DND-41 (cell line): ENCODE measurements at places on chromosomes 6 and 20.

- no peaks in the 10 kb centered on the region for H3K36me3 ChIP-seq
- no peak overlapping the region for H3K4me3 ChIP-seq
- H3K27ac ChIP-seq, result no peak overlapping the region
- H3K27me3 ChIP-seq, result peaks cover 15% of the 10 kb centered on the region
- DNase-seq, result no peak
Measured at GRCh38 chr20:40156600-40157317, 532.3 kb downstream of the MAFB start.

DNA sequence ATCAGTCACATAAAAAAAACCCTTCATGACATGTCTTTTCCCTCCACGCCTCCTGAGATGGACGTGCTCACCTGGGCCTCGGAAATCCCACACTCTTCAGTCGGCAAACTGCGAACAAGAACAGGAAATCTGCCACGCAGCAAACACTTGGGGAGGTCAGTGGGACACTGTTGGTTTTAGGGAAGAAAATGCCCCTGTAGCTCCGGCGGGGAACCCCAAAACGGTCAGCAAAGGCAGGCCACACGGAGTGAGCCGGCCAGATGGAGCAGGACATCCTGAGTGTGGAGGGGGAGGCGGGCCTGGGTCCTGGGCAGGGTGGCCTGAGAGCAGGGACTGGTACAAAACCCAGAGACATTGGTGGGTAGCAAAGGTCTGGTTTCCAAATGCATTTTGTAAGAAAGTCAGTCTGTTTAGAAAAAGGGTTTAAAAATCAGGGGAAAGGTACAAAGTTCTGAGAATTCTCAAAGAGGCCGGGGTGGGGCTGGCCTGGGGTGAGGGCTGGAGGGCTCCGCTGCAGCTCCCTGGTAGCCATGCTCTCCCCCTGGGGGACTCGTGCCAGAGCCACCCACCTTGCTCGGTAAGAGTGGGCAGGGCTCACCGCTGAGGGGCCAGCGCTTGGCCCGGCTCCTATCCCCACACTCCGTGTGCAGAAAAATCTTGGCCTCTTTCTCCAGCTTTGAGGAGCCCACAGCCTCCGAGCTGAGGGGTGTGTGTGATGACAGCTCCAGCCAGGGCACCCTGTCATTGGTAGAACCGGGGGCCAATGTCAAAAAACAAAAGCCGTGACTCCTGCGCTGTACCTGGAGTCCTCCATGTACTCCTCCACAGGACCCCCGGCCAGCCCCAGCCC, 5.2 kb downstream of the SLC2A4RG start:
- no peaks in the 10 kb centered on the region for H3K27me3 ChIP-seq
- peaks cover 19% of the 10 kb centered on the region for H3K4me1 ChIP-seq
- DNase-seq, result no peak
- H3K4me3 ChIP-seq, result no peak overlapping the region
- H3K27ac ChIP-seq, result no peak overlapping the region

- no peak for DNase-seq
- no peaks in the 10 kb centered on the region for H3K4me1 ChIP-seq
- H3K36me3 ChIP-seq, result no peaks in the 10 kb centered on the region
- H3K27ac ChIP-seq, result no peak overlapping the region
- H3K27me3 ChIP-seq, result no peaks in the 10 kb centered on the region
- H3K4me3 ChIP-seq, result no peak overlapping the region
Measured at GRCh38 chr20:19427480-19427879, 215.0 kb downstream of the SLC24A3 start.

DNA sequence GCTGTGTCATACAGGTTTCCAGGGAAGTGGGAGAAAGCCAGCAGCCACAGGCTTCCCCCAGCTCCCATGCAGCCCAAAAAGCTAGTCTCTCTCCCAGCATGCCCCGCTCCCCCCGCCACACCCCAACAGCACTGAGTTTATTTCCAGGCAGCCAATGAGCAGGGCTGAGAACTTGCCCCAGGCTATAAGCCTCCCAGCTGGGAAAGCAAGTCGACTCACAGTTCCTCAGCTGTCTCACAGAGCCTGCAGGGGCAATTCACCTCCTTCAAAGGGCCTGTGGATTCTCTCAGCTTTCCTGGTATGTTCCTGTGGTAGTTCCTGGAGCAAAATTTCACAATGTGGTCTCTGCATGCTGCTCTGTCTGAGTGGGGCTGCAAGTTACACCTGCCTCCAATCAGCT, 34.2 kb downstream of the PAX1 start:
- H3K4me3 ChIP-seq, result no peak overlapping the region
- peaks cover 6% of the 10 kb centered on the region for H3K27me3 ChIP-seq
- no peaks in the 10 kb centered on the region for H3K4me1 ChIP-seq
- no peak overlapping the region for H3K27ac ChIP-seq

- H3K27me3 ChIP-seq, result no peaks in the 10 kb centered on the region
- no peaks in the 10 kb centered on the region for H3K4me1 ChIP-seq
- H3K36me3 ChIP-seq, result no peaks in the 10 kb centered on the region
- H3K4me3 ChIP-seq, result no peak overlapping the region
- no peak for DNase-seq
- H3K27ac ChIP-seq, result no peak overlapping the region
Measured at GRCh38 chr6:9334979-9335378, 899.6 kb upstream of the SLC35B3 start.

DNA sequence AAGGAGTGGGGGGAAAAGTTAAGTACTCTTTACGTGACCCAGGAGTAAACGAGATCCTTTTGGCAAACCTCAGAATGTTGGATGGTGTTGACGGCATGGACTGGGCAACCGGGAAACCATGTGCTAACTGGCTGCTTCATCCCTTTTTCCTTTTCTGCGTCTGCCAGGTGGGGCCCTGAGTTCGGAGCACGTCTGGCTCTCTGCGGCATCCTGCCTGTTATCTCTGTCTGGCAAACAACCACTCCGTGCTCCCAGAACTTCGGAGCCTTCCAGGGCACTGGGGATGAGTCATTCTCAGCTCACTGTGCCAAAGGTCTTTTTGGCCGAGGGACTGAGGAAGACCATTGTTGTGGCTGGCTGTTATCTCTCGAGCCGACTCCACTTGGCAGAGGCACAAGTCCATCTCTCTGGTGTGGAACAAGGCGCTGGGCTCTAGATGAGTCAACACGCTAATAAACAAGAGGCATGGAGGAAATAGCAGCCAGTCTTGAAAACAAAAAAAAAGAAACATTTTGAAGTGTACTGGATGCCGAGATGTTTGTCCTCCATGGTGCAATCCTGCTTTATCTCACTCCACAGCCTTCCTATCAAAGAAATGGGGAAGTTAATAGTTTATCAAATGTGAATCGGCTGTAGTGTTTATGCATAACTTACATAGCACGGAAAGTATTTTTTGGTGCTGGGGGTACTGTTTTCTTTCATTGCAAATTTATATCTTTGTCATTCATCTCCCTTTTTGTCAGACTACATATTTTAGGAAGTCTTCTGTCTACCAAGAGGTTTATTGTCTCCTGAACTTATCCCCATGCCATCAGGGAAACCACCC, 64.6 kb upstream of the TXNDC5 start:
- H3K4me3 ChIP-seq, result no peak overlapping the region
- no peaks in the 10 kb centered on the region for H3K4me1 ChIP-seq
- no peaks in the 10 kb centered on the region for H3K36me3 ChIP-seq
- no peaks in the 10 kb centered on the region for H3K27me3 ChIP-seq
